Cerebellar nuclear complex (tissue), 1 donor: ENCODE measurements at places on chromosomes 11 and 22.

GRCh38 chr11:130638033-130638432, 189.6 kb downstream of the ADAMTS15 start:
- DNase-seq = no peak

DNA sequence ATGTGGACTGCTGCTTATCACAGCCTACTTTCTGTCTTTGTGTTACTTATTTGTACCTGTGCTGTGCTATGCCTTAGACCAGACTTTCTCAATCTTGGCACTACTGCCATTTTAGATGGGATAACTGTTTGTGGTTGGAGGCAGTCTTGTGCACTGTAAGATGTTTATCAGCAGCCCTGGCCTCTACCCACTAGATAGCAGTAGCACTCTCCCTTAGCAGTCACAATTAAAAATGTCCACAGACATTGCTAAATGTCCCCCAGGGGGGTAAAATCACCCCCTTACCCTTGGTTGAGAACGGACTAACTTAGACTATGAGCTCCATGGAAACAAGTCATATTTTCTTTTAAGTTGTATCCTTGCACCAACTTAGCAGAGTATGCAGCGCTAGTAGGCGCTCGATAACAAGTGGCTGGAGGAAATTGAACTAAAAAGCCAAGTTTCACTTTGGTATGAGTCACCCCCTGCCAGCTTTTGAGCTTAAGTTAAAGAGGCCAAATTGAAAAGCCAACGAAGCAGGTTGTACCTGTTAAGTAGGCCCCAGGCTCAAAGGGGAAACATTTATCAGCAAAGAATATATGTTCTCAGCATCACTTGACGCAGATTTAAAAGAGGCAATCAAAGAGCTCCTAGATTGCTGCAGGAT, 304.8 kb upstream of the SORL1-AS1 start:
- no peak for DNase-seq

- no peak for DNase-seq
Observed at GRCh38 chr11:45573728-45574127, 91.7 kb downstream of the CHST1 start.

DNA sequence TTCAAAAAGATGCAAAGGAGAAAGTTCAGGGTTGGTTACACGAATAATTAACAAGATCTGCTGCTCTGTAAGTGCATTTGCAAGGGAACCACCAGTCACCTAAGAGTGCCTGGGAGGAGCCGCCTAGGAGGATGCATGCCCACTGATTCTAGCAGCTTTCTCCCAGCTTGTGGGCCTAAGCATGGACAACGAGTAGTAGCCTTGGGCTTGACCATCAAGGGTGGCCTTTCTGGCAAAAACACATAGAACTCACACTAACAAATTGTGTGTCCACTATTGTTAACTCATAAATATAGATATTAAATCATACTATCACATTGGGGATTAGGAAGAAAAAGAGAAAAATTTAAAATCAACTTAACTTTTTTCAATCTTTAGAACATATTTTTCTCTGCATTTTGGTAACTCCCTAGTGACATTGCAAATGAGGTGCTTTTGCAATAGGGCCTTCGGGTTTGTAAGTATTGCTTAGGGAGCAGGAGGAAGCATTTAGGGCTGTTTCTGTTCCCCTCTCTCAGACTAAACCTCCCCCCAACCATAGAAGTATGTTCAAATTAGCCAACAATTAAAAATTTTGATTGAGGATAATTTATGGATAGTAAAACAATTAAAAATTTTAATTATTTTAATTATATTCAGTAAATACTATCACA, 57.3 kb upstream of the CEP295 start:
- DNase-seq = no peak

- no peak for DNase-seq
Observed at GRCh38 chr11:69403556-69404215, 77.8 kb upstream of the LINC01488 start.

- no peak for DNase-seq
Observed at GRCh38 chr11:26558190-26558589, 13.9 kb downstream of the MUC15 start.

DNA sequence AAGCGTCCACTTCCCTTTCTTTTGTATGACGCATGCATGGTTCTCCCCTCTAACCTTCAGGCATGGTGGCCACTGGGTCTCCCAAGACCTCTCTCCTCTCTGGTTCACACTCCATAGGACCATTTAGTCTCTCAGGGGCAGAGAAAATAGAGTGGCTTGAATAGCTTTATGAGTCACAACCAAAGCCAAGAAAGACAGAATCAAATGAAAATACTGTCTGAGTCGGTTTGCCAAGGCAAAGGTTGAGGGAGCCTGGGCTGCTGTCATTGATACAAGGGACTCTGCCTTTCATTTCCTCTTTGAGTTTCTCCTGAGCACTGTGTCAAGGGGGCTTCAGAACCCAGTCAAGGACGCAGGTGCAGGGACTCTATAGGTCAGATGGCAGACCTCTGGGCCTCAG, 44.2 kb downstream of the TENM4 start:
- no peak for DNase-seq

DNA sequence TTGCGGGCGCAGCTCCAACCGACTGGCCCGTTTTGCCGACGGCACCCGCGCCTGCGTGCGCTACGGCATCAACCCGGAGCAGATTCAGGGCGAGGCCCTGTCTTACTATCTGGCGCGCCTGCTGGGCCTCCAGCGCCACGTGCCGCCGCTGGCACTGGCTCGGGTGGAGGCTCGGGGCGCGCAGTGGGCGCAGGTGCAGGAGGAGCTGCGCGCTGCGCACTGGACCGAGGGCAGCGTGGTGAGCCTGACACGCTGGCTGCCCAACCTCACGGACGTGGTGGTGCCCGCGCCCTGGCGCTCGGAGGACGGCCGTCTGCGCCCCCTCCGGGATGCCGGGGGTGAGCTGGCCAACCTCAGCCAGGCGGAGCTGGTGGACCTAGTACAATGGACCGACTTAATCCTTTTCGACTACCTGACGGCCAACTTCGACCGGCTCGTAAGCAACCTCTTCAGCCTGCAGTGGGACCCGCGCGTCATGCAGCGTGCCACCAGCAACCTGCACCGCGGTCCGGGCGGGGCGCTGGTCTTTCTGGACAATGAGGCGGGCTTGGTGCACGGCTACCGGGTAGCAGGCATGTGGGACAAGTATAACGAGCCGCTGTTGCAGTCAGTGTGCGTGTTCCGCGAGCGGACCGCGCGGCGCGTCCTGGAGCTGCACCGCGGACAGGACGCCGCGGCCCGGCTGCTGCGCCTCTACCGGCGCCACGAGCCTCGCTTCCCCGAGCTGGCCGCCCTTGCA, 1.0 kb downstream of the FJX1 start:
- DNase-seq = no peak

- no peak for DNase-seq
Observed at GRCh38 chr11:109728056-109728455, 306.1 kb downstream of the C11orf87 start.
